ENCODE measurements at places on chromosomes 7 and 10.
A peak's percentile ranks its signal among the peaks of the same experiment; 100 is the strongest.

DNA sequence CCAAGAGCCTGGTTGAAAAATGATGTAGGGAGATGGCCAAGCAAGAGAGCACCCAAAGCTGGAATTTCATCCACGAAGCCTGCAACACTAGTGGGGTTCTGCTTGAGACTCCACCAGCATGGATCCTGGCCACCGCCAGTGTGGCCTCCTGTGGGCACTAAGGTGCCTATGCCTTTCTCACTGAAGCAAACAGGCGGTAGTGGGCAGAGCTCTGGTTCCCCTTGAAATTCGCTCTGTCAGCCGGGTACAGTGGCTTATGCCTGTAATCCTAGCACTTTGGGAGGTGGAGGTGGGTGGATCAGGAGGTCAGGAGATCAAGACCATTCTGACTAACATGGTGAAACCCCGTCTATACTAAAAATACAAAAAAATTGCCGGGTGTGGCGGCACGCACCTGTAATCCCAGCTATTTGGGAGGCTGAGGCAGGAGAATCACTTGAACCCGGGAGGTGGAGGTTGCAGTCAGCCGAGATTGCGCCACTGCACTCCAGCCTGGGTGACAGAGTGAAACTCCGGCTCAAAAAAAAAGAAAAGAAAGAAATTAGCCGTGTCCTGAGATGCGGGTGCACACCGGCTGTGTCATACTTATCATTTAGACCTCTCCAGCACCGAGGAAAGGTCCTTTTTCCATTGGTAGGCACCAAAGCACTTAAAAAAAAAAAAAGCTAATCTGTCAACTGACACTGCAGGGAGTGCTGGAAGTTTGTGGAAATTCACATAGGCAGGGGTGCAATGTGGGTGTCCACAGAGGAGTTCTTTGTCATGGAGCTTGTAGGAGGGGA is 28.3 kb downstream of the CCM2 start:
- DNase-seq = no peak

GRCh38 chr10:126425032-126425431 is 36.8 kb upstream of the ADAM12 start:
- no peak for DNase-seq

DNA sequence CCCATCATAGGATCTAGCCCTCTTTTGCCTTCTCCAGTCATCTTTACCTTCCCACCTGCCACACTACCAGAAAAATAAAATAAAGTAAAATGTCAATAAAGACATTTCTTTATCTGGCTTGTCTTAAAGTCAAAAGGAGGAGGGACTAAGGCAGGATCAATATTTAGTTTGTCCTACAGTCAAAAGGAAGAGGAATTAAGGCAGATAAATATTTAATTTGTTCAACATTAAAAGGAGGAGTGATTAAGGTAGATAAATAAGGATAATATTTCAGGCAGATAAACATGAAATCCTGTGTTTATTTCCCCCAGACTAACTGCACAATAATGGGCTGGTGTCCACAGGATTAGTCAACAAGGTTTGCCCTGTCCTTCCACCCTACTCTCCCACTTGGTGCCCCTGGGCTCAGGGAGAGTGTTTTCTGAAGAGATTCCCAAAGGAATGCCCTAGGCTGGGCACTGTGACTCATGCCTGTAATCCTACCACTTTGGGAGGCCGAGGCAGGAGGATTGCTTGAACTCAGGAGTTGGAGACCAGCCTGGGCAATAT is 18.3 kb upstream of the MSMB start:
- DNase-seq = no peak

DNA sequence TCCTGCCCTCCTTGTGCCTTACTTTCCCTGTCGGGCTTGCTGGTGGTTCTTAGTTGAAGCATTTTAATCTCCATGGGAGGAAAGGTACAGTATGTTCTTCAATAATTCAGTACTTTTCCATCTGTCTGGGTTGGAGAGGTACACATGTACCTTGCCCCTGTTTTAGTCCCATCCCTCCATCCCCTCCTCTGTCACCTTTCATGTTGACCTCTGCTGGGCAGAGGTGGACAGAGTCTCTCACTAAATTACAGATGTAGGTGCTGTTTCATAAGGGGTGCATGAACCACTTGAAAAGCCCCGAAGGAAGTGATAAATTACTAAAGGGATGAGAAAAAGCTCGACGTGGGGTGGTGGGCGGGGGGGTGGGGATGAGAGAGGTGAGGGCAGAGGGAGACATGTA is 5.4 kb downstream of the AGFG2 start:
- no peak for DNase-seq

- no peak for DNase-seq
These were observed 20.4 kb upstream of the LMTK2 start for GRCh38 chr7:98086281-98086718.

DNA sequence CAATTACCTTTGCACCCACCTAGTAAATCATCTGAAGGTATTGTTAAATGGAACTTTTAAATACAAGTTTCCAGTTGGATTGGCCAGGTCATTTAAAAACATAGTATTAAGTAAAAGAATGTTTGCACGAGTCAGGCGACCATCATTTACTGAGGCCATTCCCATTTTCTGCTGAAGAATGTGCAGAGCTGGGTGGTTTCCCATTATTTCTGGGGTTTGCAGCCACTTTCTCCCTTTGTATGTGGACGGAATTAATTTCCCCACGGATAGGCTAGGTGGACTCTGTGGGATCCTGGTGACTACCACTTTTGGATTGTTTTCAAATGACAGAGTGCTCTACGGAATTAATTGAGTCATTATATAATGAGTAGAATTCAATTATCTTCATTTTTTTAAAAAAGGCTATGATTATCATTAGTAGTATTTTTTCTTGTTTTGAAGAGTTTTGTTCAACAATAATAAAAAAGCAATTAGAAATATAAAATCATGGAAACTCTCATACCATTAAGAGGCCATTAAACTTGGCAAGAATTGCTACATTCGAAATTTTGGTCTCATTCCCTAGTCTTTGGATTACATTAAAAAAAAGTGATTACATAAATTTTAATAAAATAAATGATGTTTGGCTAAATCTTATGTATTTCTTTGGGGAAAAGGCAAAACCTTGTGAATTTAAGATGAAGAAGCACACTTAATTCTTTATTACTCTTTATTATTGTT is 120.4 kb upstream of the FZD8 start:
- DNase-seq = no peak

- DNase-seq = no peak
These were observed 234.6 kb upstream of the CXCL12 start for GRCh38 chr10:44619521-44619920.

DNA sequence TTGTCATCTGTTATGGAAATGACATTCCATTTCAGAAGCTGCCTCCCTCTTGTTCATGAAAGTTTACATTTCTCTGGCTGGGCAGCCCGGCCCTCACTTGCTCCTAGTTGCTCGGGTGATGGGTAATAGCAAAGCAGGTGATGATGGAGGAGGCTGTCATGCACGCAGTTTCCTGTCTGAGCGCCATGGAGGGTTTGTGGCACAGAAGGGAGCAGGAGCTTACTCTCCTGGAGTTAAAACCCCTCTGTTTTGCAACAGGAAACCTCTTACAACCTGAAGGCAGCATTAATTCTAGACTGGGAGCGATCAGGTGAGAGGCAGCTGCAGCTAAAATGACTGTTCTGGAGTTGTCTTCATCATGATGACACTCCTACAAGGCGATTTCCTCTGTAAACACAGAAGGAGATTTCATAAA is 34.1 kb upstream of the MKI67 start:
- no peak for DNase-seq

- DNase-seq = peak; percentile 40
These were observed 73.3 kb downstream of the ARID5B start for GRCh38 chr10:61974601-61975390.

DNA sequence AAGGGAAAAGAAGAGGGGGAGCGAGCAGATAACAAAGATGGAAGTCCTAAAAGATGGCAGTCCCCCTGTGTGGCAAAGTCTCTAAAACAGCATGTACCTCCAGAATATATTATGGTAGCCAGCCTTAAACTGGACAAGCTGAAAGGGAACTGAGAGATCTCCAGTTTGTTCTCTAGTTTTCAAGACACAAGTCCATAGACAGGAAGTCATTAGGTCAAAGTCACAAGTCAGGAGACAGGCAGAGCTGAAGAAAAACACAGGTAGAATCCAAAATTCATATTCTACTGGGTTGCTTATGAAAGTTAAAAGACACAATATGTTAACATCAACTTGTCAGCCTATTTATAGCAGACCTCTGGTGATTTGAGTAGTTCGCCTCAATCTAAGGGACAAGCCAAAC is 38.7 kb downstream of the FAM107B start:
- no peak for DNase-seq

DNA sequence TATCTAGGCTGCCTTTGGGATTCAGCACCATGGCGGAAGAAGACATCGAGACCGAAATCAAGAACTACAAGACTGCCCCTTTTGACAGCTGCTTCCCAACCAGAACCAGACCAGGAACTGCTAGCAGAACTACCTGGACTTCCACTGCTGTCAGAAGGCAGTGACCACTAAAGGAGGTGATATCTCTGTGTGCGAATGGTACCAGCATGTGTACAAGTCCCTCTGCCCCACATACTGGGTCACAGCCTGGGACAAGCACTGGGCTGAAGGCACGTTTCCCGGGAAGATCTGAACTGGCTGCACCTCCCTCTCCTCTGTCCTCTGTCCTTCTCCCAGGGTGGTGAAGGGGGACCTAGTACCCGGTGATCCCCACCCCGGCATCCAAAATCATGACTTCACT is 25.6 kb upstream of the PDIA4 start:
- no peak for DNase-seq

DNA sequence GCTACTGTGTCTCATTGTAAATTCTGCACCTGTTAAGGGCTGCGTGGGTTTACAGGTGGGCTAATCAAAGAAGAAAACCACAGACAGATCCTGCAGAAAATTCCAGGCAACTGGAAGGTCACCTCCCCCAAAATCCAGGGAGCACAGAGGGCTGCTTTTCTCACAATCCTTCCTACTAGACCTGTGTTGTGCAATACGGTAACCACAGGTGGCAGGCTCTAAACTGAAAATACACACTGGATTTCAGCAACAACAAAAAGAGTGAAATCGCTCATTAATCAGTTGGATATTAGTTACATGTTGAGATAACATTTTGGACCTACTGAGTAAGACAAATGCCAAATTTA is 83.2 kb downstream of the SLC16A9 start:
- DNase-seq = no peak

DNA sequence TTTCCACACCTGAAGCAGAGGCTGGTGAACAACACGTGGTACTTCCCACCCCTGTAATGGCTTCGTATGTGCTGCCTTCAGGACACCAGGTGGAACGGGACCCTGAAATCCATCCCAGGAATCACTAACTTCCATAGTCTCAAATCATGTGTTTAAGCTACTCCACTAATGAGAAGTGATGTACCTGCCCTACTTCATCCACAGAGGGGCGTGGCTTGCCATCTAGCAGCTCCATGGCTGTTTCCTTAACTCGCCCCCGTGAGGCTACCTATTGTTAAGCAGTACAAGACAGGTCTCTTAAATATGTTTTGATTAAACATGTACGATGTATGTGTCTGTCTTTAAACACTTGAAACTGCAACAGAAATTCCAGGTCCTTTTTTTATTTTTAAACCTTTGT is 31.8 kb downstream of the ARL3 start:
- DNase-seq = no peak

DNA sequence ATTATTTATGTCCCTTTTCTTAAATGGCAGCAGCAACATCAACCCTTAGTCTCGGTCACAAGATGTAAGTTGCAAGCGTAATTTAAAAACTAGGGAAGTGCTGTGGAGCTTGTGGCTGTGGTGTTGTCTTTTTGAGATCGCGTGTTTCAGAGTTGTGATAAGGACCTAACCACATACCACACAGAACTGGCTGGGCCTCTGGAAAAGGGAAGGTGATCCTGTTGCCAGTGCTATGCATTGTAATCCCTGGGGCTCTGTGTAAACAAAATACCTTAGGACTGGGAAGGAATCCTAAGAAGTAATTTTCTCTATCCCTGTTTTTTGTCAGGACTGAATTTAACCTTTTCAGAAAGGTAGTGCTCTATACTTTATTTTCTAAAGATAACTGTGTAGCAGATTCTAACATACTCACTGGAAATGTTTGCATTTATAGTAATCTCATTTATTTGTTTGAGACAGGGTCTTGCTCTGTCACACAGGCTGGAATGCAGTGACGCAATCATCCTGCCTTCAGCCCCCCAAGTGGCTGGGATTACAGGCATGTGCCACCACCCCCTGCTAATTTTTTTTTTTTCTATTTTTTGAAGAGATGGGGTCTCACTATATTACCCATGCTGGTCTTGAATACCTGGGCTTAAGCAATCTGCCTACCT is 60.4 kb downstream of the INPP5F start:
- DNase-seq = peak; percentile 87

DNA sequence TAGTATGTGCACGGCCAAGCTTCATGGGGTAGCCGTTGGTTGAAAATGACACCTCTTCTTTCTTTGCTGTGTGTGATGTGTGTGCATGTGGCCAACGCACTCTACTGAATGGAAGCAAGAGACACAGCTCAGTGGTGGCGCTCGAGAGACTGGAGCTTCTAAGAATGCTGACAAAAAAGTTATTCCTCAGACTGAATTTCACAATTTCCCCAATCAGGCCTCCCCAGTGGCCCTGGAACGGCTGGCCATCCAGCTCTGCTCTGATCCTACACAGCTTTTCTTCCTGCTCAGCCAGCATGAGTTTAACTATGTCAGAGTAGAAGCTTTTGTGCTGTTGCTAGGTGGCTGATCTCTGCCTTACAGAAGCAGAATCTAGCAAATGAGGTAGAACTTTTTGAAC is 186.7 kb upstream of the PLXDC2 start:
- DNase-seq = peak; percentile 61

GRCh38 chr7:5702876-5703571 is 78.4 kb downstream of the RNF216 start:
- DNase-seq = peak; percentile 31

DNA sequence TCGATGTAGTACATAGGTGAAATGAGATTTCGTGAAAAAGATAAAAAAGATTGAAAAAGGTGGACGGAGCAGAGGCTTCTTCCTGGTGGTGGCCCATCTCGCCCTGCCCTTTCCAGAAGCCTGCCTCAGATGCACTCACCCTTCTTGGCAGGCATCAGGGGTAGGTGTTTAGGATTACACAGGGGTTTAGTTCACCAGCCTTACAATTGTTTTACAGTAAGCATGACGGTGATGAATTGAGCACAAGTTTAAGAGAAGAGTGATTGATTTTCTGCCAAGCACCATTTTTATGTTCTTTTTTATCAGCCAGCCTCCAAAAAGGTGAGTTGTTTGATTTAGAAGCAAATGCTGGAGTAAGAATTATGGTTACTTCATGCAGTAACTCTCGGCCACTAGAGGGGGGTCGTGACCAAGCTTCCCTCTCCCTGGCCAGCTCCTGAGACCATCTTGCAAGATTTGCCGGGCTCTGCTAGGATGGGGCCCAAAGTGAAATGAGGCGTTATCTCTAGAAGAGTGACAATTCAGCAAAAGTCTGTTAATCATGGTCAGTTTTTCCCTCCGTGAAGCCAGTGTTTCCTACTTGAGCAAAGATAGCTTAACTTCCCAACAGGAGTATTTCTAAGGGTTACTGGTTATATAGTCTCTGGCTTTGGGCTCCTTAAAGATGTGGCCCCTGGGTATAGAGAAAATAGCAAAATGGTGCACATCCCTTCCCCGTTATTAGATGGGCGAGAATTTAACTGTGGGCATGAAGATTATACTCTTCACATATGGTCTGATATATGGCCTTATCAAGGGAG is 228.8 kb downstream of the BMPER start:
- peak; percentile 79 for DNase-seq
